HS-5 (cell line): ENCODE measurements at places on chromosomes 1 and 21.

- DNase-seq: no peak
Observed at GRCh38 chr21:45846373-45847160, 135.0 kb upstream of the COL6A1 start.

GRCh38 chr1:235161685-235162327 lies 756 bp upstream of the RBM34 start:
- no peak for DNase-seq

DNA sequence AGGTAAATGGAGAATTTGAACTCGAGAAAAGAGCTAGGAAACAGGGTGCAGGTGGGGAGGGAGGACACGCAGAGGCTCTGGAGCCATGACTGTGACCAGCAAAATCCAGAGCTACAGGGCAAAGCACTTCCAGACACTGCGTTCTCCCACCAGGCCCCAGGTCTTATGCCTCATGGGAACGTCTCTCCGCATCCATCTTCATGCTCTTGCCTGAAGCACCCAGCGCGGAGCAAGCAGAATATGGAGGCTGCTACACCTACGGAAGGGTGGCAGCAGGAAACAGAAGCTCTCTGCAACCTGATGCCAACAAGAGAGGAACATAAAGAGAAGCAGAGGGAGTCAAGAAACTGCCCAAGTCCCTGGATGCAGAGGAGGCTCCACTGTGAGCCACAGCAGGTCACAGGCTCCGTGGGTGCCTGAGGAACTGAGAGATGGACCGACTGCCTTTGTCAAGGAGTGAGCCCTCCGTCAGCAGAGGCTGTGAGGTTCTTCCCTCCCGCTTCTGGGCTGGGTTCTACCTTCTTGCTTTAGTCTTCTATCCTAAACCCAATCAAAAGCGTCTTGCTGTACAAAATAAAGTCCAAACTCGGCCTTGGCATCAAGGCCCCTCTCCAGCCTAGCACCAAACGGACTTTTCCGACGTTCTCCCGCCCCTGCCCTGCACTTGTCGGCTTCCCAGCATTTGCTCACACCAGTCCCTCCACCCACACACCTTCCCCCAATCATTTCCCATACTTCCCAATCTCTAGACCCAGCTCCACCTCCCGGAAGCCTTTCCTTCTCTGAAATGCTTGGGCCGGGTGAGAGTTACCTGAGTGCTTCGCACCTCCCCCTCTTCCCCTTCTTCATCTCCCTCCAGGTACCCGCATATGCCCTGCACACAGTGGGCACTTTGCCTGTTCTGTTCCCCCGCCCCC lies 930 bp downstream of the DHCR24 start:
- no peak for DNase-seq

DNA sequence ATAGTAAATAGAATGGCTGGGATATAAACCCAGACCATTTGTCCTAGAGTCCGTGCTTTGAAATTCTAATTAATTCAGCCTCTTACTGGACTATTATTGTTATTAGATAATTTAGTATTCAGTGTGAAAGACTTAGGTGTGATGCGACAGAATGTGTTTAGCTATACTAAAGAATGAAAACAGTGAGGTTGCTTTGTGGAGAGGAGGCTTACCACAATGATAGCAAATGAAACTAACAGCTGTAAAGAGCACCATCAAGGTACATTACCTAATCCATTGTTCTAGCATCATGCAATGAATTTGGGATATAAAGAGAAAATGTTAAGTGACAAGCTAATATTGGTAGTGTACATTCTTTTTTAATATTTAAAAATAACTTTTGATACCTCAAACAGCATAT lies 911.1 kb downstream of the KCNT2 start:
- no peak for DNase-seq

- no peak for DNase-seq
Observed at GRCh38 chr1:195941795-195942194, 666.4 kb downstream of the KCNT2 start.

- no peak for DNase-seq
Observed at GRCh38 chr1:34806396-34806795, 13.6 kb downstream of the GJA4 start.

GRCh38 chr1:162823771-162824525 lies 33.4 kb downstream of the HSD17B7 start:
- DNase-seq: no peak

- peak; percentile 69 for DNase-seq
Observed at GRCh38 chr1:36342426-36343185, 19.2 kb upstream of the EVA1B start.

- no peak for DNase-seq
Observed at GRCh38 chr1:212669102-212669501, 30.5 kb downstream of the BATF3 start.

- peak; percentile 3 for DNase-seq
Observed at GRCh38 chr1:206979379-206980043, 9.3 kb upstream of the FCAMR start.

DNA sequence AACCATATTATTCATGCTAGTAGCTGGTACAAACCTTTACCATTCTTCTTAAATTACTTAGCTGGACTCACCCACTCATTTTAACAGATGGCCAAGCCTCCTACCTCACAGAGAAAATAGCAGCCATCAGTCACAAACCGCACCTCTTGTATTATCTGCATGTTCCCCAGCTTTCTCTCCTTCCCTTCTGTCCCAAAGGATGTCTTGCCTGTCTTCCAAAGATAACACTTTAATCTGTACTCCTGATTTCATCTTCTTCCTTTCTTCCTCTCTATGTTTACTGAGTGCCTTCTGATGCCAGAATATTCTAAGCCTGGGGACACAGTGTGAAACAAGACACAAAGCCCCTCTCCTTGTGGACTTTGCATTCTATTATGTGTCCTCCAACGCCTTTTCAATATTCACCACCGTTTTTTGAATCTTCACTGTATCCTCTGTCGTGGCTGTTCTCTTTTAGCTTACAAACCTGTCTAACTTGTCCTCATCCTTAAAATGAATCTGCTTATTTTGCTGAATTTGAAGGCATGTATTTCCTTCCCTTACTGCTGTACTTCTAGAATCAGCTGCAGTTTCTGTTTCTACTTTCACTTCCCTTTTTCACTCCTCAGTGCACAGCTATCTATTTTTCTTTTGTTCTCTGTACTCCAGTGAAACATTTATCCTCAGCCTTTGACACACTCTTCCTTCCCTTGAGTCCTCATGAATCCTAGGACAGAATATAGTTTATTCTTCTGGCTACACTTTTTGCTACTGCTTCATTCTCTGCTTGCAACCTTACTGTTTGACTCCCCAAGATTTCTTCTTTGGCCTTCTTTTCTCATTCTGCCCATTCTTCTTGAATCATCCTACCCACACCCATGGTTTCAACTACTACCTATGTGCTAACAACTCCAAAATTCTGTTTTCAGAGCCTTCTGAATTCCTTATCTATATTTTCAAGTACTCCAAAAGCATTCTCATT lies 216.9 kb upstream of the SAMSN1 start:
- no peak for DNase-seq

- no peak for DNase-seq
Observed at GRCh38 chr1:81671038-81671437, 129.7 kb upstream of the ADGRL2 start.

DNA sequence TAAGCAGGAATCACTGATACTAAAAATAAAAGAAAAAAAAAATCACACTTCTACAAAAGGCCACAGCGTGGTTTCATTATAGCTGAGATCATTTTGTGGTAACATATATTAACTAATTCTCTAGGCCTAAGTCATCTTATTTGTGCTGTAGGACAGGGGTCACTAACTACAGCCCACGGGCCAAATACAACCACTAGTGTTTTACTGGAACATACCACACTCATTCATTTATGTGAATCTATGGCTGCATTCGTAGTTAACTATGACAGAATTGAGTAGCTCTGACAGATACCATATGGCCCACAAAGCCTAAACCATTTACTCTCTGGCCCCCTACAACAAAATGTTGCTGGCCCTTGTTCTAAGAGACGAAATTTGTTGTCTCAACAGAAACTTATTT lies 224.4 kb downstream of the VAV3 start:
- no peak for DNase-seq

DNA sequence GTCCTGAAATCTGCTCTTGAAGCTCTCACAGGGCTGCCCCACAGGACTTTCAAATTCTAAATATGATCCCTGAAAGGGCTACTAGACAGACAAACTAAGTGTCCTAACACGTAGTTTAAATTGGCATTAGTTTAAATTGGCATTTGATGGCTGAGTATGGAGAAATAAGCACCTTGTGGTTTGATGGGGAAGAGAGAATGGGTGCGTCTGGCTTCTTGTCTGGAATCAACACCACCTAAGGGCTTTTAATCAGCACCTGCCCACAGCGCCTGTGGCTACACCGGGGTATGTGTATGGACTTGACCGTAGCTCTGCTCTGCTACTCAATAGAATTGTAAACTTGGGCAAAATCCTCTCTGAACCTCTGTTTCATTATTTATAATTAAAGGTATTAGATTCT lies 5.7 kb upstream of the LAMB3 start:
- DNase-seq: no peak

DNA sequence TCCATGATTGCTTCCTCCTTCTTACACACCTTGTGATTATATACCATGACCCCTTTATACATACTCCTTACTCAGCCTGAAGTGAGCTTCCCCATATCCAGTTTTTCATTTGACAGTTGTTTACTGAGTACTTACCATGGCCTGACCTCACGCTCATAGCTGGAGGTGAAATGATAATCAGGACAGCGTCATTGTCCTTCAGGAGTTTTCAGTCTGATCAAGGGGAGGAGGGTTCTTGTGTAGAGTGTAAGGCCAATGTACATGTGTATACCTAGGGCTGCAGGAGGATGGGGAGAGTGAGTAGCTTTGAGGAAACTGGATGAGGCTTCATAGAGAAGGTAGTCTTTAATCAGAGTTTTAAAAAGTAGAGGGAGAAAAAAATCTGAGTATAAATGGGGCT lies 325.8 kb downstream of the RYR2 start:
- no peak for DNase-seq

DNA sequence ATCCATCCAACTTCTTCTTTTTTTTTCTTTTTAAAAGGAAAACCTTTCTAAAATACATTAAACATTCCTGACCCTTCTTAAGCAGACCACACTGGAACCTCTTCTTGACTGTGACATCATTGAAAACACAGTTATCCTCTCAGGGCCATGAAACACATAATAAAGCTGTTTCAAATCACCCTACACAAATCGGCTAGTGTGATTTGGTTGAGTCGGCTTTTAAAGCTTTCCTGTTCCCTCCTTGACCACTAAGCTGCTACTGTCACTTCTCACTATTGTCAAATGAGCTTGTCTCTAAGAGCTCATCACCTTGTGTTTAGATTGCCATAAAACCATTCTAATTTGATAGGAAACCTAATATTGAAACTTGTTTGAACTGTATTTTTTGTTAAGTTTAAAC lies 5.9 kb downstream of the USP24 start:
- DNase-seq: no peak

DNA sequence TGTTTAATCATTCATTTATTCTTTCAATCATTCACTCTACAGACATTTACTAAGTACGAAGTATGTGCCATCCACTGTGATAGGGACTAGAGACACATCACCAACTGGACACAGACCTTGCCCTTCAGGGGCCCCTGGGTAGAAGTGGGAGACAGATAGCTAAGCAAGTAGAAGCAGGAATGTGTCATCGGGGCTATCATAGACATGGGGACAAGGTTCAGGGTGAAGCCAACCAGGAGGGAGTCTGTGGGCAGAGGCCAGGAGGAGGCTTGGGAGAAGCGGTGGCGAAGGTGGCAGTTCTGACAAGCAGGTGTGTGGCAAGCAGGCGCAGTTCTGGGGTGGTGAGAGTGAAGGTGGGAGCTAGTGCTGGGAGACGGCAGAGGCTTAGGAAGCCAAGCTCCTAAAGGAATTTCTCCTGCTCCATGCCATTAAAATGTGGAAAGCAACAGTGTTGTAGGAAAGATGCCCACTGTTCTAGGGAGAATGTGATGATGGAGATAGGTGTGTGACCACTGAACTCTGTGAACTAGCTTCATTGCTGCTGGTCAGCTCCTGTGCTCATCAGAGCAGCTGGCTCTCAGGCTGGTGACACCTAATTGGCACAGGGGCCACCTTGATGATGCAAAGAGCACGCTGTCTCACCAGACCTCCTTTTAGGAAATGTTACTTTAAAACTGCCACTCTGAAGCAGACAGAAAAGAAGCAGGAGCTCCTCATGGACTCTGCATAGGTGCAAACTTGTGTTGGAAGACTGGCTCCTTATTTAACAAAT lies 79.7 kb upstream of the LPGAT1 start:
- no peak for DNase-seq

GRCh38 chr1:88537787-88538186 lies 146.3 kb upstream of the PKN2 start:
- no peak for DNase-seq

GRCh38 chr1:156920233-156921052 lies at the start of gene LRRC71:
Gene LRRC71 (plus strand): TSS chr1:156920632. CDS start chr1:156920804, 172 bp downstream.
- DNase-seq: no peak

DNA sequence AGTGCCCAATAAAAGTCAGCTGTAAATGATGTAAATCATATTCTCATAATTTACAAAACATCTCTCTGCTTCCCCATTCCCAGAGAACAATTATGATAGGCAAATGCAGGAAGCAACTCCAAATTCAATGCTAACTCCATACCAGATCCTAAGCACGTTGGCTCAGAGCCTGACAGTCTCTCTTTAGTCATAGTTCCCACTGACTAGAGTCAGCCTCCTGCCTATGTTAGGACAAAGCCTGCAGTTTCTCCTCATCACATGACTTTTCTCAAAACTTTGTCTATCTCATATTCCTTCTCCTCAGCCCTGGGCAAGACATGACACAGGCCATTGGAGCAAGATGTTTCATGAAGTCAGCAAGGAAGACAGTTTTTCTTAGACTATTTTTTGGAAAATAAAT lies 101.5 kb upstream of the COL24A1 start:
- DNase-seq: no peak

DNA sequence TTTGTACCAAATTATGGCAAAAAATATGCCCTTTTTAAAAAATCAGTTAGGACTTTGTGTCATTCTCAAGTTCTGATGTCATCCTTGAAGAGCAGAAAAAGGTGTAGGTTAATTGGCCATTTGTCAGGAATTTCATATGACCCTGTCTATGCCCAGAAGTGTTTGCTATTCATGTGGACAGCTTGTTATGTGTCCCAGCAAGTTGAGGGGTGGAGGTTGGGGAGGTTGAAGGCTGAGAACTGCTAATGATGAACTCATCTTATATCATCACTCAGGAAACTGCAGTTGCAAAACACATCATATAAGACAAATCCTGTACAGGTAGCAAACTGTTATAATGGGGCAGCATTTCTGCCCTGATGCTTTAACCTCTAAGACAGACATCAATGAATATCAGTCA lies 106.5 kb downstream of the PHTF1 start:
- peak; percentile 22 for DNase-seq

DNA sequence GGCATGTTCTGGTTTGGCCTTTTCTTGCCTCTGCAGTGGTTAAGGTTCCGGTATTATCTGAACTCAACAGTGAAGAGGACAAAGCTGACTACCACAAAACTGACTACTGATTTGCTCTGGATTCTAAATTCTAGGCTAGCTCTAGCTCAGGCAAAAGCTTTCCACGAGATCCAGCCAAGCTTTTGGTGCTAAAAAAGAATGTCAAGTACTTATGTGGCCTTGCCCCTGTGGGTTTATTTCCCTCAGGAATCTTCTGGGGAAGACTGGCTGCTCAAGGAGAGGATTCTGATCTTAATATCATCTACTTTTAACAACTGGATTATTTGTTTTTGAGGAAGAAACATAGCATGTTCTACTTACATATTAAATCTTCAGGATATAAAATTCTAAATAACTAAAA lies 26.1 kb upstream of the MTMR11 start:
- DNase-seq: no peak

- no peak for DNase-seq
Observed at GRCh38 chr1:203131548-203132200, 4.1 kb downstream of the ADORA1 start.

GRCh38 chr1:23591460-23592208 lies 32.3 kb upstream of the ID3 start:
- no peak for DNase-seq

GRCh38 chr1:178495158-178495557 lies 1.6 kb downstream of the CLEC20A start:
- DNase-seq: no peak
